Right forelimb (tissue), 1 donor: ENCODE measurements at places on chromosomes 3 and 15.

DNA sequence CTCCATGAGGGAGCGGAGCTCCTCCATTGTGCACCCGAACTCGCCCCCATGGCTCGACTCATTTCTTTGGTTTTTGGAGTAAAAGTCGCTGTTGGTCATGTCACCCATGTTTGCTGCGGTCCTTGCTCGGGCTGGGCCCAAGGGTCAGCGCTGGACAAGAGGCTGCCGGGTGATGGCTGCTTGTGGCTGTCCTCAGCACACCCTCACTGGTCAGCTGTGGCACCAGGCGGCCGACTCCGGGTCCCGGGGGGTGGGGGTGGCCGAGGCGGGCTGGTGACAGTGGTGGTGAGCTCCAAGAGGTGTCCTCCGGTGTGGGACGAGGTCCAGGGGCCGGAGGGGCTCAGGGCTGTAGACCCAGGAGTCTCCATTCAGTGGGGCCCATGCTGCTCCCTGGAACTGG, 56.0 kb downstream of the ATP2B2 start:
- no peak for DNase-seq

- DNase-seq: no peak
These were observed 204.2 kb upstream of the COL8A1 start for GRCh38 chr3:99434190-99434589.

DNA sequence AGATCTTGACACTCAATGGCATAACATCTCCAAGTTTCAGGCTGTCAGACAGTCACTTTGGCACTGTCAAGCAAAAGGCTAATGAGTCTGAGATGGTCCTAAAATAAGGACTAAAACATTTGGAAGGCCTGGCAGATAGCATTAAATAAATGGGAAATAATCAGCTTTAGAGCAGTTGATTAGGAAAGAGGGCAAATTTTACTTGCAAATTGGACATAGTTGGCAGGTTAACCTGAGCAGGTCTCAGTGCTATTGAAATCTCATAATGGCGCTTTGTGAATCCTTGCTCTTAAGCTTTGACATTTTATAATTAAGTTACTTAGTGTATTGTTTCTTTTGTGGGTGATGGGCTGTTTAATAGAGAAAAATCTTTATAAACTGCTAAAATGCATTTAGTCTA, 1003.1 kb upstream of the GBE1 start:
- DNase-seq: no peak

GRCh38 chr15:35040339-35041255, 44.5 kb downstream of the NANOGP8 start:
- DNase-seq: no peak

GRCh38 chr3:12979947-12980487, 93.2 kb downstream of the IQSEC1 start:
- no peak for DNase-seq

DNA sequence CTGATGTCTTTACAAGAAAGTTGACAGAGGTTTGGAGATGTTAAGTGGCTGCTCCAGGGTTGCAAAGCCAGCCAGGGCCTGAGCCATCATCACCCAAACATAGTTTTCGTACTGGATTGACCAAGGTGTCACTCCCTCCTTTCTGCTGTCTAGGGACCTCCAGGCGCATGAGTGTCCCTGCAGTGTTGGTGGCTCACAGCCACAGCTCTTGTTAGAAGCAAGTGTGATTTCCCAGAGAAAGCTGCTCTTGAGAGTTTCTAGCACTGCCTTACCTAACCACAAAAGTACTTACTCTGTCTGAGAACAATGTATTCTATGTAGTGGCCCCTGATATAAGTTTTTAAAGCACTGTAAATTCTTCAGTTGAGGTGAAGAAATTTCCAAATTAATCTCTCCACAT, 144.1 kb downstream of the SOX2 start:
- no peak for DNase-seq

DNA sequence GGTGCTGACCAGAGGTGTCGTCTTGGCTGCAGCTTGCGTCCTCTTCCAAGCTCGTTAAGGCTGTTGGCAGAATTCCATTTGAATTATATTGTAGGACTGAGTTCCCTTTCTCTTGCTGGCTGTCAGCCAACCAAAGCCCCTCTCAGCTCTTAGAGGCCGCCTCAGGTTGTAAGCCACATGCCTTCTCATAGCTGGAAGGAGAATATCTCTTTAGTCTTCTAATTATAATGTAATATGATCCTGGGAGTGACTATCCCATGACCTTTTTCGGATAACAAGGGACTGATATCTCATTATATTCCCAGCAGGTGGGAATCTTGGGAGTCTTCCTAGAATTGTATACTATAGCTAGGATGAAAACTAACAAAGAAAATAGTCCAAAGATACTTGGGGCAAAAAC, 4.8 kb downstream of the SCG5 start:
- no peak for DNase-seq

GRCh38 chr3:131370935-131371687, 10.5 kb upstream of the NUDT16 start:
- DNase-seq: no peak

- DNase-seq: no peak
These were observed 19.1 kb upstream of the RPL22L1 start for GRCh38 chr3:170889132-170889531.
